Activated naive CD8-positive, alpha-beta T cell treated with anti-CD3 and anti-CD28 coated beads, Interleukin-2, amount 50 U/mL, for 16 hours (primary cell): ENCODE measurements at places on chromosomes 7 and 10.

GRCh38 chr10:33137356-33138005 is 179.5 kb upstream of the ITGB1 start:
- DNase-seq, result no peak

DNA sequence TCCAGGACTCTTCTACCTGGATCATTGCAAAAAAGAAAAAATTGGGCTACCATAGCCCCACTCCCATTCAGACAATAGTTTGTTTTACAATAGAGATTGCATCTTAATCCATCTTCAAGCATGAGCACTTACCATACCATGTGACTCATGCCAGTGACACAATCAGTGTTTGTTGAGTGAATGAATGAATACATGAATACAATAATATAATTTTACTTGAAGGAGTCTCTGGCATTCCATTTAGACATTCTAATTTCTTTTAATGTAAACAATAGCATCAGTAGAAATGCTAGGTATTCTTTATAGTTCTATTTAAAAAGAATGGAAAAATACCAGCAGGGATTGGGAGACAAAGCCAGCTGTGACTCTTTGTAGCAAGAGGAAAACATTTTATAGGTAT is 141.6 kb upstream of the AKR1E2 start:
- DNase-seq, result no peak

GRCh38 chr7:95205665-95206225 is 118.6 kb downstream of the PON1 start:
- no peak for DNase-seq

DNA sequence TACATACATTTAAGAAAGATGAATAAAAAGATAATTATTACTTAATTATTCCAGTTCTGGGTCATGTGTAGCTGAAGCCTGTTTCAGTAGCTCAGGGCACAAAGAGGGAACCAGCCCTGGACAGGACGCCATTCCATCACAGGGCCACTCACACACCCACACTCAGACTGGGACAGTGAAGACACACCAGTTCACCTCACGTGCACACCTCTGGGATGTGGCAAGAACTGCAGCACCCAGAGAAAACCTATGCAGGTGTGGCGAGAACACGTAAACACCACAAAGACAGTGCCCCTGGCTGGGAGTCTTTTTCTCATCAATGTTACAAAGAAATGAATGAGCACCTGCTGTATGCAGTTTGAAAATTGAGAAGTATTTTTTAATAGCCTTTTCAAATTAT is 1.6 kb upstream of the IDI1 start:
- no peak for DNase-seq

DNA sequence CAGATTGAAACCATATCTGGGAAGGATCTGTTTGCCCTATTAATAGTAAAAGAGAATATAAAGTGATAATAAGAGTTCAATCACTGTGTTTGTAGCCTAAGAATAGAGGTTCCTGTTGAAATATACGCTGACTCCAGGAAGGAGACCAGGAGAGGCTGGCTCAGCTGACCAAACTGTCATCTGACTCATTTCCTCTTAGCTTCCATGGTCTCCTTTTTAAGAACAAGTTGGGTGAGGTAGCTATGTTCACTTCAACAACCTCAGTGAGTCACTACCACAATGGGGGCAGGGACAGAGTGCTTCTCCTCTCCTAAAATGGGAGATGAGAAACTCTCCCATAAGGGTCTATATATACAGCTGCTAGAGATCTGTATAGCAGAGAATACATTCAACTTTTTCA is 543.3 kb downstream of the CALN1 start:
- DNase-seq, result no peak

GRCh38 chr7:141312828-141313521 is 238.2 kb upstream of the AGK start:
- DNase-seq, result no peak

- no peak for DNase-seq
These were observed 58.4 kb downstream of the ZNF467 start for GRCh38 chr7:149714910-149715471.

- DNase-seq, result no peak
These were observed 171.4 kb downstream of the ST7 start for GRCh38 chr7:117124591-117125220.

- no peak for DNase-seq
These were observed 148.8 kb downstream of the PPP1R9A start for GRCh38 chr7:95056107-95056739.

DNA sequence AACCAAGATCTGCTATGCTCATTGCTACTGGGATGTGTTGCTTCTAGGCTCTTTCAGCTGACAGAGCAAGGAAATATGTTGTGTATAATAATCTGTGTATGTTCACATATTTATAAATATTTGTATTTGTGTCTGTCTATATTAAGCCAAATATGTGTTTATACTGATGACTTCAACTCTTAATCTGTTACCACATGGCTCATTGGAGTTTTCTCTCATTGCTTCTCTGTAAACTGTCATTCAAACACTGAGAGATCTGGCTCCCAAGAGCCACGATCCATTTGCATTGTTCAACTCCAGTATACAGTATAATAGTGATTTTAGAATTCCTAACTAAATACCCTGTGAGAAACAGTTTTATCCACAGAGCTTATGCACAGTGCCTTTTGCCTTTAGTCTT is 35.3 kb downstream of the BICC1 start:
- no peak for DNase-seq

DNA sequence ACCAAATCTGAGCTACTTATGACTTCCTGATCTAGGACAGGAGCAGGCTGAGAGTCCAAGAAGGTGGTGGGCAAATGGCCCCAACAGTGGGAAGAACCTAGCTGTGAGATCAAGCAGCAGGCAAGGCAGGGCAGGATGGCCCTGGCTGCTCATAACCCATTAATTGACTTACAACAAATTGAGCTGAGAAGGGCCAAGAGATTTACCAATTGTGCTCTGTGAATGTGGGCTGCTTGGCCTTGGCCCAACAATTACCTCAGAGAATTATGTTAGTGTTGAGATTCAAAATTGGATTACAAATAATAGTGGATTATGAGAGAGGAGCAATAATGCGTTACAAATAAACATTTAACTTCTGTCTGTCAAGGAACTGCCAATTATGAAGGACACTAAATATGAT is 956.5 kb downstream of the KCNMA1 start:
- no peak for DNase-seq

DNA sequence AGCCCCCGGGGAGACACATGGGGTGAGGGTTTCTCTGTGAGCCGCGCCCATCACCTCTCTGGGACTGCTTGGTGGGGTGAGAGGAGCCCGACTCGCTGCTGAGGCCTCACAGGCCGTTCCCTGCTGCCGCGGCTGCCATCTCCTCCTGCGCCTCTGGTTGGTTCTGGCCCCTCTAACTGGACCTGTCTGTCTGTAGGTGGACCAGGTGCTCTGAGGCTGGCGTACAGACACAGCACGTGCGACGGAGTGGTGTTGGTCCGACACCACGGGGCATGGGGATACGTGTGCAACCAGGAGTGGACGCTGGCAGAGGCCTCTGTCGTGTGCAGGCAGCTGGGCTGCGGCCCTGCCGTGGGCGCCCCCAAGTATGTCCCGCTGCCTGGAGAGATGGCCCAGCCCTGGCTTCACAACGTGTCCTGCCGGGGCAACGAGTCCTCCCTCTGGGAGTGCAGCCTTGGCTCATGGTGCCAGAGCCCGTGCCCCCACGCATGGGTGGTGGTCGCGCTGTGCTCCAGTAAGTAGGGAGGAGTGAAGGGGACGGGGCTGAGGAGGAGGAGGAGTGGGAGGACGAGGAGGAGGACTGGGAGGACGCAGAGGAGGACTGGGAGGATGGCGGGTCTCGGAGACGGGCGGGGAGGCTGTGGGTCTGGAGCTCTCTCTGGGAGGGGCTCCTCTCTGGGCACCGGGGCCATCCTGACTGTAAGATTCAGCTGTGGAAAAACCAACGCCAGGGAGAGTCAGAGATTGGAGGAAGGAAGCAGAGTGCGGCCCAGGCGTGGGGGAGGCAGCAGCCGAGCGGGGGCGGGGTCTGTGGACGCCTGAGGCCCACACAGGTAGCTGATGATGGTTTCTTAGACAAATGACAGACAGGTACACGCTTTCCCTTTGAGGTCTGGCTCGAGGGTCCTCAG is 2.6 kb downstream of the SCART1 start:
- no peak for DNase-seq

GRCh38 chr7:40551685-40552576 is 417.1 kb downstream of the SUGCT start:
- no peak for DNase-seq

- no peak for DNase-seq
These were observed 104.9 kb downstream of the SPDYE5 start for GRCh38 chr7:75596727-75597614.

- DNase-seq, result no peak
These were observed 26.2 kb downstream of the GPER1 start for GRCh38 chr7:1114088-1114487.

- no peak for DNase-seq
These were observed 117.9 kb upstream of the KLF6 start for GRCh38 chr10:3902809-3903410.

GRCh38 chr10:113337142-113337541 is 215.7 kb upstream of the HABP2 start:
- no peak for DNase-seq

- no peak for DNase-seq
These were observed 211.7 kb upstream of the NFE2L3 start for GRCh38 chr7:25940086-25940906.

DNA sequence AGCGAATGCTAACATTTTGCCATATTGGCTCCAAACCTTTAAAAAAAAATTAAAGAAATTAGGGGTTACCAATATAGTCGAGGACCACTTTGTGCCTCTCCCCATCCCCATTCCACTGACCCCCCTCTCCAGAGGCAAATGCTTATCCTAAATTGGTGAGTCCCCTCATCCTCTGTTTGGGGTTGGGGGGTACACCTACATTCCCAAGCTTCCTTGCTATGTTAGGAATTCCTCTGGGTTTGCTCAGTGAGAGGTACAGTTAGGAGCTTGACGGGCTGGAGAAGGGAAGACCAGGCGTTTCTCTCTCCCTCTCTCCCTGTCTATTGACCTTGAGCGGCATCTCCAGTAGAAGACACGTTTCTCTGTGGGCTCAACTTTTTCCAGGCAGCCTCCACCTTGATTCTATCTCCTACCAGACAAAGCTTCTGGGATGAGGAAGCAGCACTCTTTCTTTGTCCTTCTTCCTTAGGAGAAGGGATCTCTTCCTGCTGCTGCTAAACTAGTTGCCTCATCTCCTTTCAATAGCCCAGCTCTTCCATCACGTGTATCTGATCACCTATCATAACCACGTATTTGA is 6.6 kb upstream of the AKR1B15 start:
- DNase-seq, result no peak

GRCh38 chr10:52313933-52314821 is at the start of gene DKK1:
Gene DKK1, plus strand, starts transcription at chr10:52314281. Its CDS starts 154 bp downstream, at chr10:52314435.
- no peak for DNase-seq

GRCh38 chr10:32446536-32447406 is 831 bp downstream of the CCDC7 start:
- no peak for DNase-seq

- no peak for DNase-seq
These were observed 624.6 kb downstream of the CALN1 start for GRCh38 chr7:71787513-71787912.

DNA sequence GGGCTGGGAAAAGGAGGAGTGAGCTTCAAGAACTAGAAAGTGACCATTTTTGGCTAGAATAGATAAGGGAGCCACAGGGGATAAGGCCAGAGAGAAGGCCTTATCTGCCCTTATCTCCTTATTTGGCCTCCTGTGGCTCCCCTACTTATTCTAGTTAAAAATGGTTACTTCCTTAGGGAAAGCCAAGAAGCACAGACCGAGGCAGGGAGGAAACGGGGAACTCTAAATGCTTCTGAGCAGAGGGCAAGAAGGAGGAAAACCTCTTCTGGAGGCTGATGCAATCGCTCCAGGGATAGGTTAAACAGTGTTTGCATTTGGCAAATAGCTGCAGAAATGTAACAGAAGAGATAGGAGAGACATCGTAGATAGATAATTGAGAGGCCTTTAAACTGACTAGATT is 18.6 kb downstream of the NRP1 start:
- DNase-seq, result no peak

GRCh38 chr7:70063927-70064326 is 465.7 kb downstream of the AUTS2 start:
- no peak for DNase-seq

GRCh38 chr10:30709229-30709628 is 79.7 kb upstream of the LYZL2 start:
- no peak for DNase-seq

DNA sequence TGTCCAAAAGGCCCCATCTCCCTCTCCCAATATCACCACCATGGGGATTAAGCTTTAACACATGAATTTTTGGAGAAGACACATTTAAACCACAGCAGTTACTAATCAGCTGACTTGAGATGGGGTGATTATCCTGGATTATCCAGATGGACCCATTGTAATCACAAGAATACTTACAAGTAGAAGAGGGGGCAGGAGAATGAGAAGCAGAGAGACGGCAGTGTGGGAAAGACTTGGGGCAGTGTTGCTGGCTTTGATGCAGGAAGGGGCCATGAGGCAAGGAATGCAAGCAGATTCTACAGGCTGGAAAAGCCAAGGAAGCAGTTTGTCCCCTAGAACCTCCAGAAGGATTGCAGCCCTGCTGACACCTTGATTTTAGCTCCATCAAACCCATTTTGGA is 30.7 kb upstream of the INMT start:
- DNase-seq, result no peak

GRCh38 chr10:127407551-127407950 is 141.6 kb upstream of the NPS start:
- no peak for DNase-seq

DNA sequence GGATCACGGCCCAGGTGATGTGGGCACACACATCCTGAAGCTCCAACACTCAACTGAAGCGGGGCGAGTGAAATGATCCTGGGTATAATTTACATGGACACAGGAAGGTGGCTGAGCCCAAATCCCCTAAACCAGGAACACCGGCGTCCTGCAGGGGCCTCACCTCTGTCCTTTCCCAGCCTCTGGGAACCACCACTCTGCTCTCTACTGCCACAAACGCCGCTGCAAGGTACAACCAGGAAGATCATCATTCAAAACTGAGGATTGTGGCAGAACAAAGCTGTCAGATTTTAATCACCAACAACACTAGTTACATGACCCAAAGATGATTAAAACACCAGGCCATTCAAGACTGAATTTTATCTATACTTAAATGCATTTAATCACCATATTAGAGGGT is 104.0 kb downstream of the DIP2C start:
- no peak for DNase-seq
